ENCODE measurements at places on chromosomes 16 and 17. TPM values are rescaled to one million over a fixed set of nuclear protein-coding genes. Genes with fewer than 3 reads are reported as not detected.

Gene PLXDC1
- total RNA-seq = 12.7 TPM

Gene NHLRC4
- total RNA-seq = 1.0 TPM

Gene KRT33B
- not detected for total RNA-seq

Gene HOXB9
- 0.85 TPM for total RNA-seq

Gene BRCA1
- total RNA-seq = 23.3 TPM

Gene CHST6
- total RNA-seq = 1.7 TPM

Gene OR2C1
- total RNA-seq = 0.85 TPM

Gene IRF8
- total RNA-seq = 20.6 TPM

GRCh38 chr17:17809531-17810083 lies 27.2 kb downstream of the SREBF1 start:
- DNase-seq = no peak

- DNase-seq = no peak
Observed at GRCh38 chr17:78117027-78117981, 11.3 kb downstream of the TMC6 start.

DNA sequence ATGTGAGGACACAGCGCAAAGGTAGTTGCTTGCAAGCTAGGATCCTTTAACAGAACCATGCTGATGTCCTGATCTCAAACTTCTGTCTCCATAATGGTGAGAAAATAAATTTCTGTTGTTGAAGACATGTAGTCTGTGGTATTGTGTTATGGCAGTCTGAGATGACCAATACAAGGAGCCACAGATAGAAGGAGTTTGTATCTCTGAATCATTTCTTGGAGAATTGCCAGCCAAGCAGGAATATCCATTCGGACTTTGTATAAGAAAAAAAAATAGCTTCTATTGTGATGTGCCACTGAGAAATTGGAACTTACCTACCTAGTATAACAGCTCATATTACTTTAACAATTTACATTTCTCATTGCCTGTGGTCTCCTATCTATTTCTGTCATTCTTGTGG lies 447.6 kb upstream of the CA10 start:
- DNase-seq = no peak

GRCh38 chr17:17853811-17854447 lies 17.1 kb upstream of the SREBF1 start:
- DNase-seq = no peak

- DNase-seq = no peak
Observed at GRCh38 chr17:46013502-46014165, 14.6 kb downstream of the STH start.

- no peak for DNase-seq
Observed at GRCh38 chr17:3532859-3533142, 24.8 kb downstream of the TRPV3 start.

- DNase-seq = no peak
Observed at GRCh38 chr17:46796524-46796923, 22.0 kb downstream of the WNT3 start.

- DNase-seq = no peak
Observed at GRCh38 chr17:4738136-4739121, 1.2 kb upstream of the ZMYND15 start.

GRCh38 chr17:34414339-34414738 lies 51.3 kb upstream of the CCL1 start:
- no peak for DNase-seq

DNA sequence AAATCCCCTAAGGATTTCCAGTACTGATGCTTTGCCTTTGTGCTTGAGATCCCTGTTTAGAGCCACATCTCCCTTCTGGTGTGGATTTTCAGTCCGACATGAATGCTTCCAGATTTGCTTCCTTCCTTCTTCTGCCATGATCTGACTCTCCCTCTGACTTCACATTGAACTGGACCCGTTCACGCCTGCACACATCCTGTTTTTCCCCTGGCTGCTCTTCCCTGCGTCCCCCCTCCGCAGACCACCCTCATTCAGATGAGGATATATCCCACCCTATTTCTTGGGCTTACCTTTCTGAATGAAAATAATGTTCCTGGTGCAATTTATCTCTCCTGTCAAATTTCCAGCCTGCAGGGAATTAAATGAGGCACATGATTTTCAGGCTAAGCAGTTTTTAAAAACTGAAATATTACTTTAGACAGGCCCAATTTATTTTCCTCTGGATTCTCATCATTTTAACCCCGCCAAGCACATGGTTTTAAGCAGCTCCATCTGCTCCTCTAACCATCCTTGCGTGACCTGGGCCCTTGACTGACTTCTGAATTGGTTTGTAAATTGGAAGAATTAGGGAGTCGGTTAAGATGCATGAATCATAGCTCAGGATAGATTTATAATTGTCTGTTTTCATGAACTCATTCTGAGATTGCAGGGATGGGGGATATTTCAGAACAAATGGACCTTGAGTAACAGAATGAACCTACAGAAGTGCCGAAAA lies 59.2 kb downstream of the BMERB1 start:
- peak; percentile 37 for DNase-seq

DNA sequence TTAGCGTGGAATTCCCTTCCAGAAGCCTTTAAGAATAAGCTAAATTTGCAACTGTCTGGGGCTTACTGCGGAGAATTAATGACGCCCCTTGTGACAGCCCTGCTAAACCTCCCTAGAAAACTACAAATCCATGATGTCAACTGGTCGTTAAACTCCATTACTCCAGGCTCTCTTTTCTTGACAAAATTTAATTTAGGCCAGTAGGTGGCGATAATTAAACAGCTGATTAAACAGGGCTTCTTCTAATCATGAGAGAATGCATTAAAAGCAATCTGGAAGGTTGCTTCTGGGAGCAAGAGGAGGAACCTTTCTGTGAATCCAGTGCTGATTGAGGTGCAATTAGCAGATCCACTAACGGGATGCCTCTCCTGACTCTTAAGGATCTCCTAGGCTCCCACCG lies 8.1 kb upstream of the NLRP1 start:
- no peak for DNase-seq

DNA sequence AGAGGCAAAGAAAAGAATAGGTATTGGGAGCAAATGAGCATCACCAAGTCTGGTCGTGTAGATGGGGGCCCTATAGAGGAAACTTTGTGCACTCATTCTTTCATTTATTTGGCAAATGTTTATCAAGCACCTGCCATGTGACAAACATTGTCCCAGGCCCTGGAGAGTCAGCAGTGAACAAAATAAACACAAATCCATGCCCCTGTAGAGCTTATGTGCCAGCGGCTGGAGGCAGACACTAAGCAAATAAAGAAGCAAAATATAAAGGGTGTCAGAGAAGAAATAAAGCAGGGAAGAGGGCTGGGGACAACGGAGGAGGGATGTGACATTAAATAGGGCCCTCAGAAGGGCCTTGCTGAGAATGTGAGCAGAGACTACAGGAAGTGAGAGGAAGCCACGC lies 45.5 kb downstream of the KATNIP start:
- no peak for DNase-seq
